ENCODE measurements at places on chromosomes 11 and 22.

DNA sequence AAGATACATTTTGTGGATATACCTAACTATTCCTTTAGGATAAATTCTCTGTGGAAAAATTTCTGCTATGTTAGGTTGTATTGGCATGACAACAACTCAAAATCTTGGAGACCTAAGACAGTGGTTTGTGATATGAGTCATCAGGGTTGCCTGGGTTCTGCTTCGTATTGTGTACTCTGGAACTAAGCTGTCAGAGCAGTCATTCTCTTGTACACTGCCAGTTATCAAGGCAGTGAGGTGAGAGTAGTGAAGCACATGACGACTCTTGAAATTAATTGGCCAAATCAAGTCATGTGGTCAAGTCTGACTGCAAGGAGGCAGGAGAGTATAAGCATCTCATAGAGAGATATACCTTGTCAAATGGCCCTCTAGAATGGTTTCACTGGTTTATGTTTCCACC, 104.4 kb downstream of the FANCF start:
- no peak for DNase-seq

DNA sequence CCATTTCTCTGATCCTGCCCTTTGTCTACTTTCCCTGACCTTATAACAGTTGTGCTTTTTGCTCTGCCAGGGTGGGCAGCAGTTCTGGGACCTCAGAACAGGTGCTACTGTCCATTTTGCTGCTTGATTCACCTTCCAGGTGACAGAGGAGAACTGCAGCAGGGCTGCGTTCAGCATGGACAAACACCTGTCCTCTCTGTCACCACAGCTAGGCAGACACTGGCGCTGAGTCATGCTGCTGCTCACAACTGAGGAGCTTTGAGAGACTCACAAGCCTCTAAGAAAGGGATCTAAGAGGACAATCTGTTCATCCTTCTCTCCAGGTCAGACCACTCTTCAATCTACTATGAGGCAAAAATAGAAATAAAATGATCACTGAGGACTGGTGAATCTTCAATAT, 1144.5 kb upstream of the CCDC90B start:
- no peak for DNase-seq

- no peak for DNase-seq
These were observed 335.7 kb downstream of the DDX10 start for GRCh38 chr11:109000531-109000930.

DNA sequence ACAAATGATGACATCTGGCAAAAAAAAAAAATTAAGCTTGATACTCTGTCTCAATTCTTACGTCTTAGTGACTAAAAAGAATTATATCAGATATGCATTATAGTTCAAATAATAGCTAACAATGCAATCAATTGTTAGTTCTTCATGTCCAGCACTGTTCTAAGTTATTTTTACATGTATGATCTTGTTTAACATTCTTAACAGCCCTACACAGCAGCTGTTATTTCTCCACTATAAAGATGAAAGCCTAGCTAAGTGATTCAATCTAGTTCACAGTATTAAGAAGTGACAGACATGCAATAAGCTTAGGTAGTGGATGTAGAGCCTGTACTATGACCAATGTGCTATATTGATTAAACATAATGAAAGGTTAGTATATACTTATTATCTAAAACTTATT, 4.1 kb downstream of the ZNF214 start:
- no peak for DNase-seq

- DNase-seq: no peak
These were observed 3.2 kb upstream of the TTLL8 start for GRCh38 chr22:50061141-50061823.

DNA sequence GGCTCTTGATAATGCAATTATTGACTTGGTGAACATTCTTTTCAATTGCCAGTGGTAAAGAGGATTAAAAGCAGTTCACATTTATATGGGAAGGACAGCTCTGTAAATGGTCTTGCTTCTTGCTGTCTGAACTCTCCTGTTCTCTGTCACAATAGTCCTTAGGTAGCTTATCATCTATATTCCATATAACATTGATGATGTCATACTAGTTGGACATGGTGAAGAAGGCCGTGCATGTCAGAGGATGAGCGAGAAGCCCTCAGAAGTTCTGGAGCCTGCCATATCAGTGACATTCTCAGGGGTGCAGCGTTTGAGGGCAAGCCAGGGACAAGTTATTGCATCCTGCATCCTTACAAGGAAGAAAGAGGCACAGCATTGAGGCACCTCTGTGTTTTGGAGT, 2.6 kb upstream of the CHKB start:
- DNase-seq: no peak

DNA sequence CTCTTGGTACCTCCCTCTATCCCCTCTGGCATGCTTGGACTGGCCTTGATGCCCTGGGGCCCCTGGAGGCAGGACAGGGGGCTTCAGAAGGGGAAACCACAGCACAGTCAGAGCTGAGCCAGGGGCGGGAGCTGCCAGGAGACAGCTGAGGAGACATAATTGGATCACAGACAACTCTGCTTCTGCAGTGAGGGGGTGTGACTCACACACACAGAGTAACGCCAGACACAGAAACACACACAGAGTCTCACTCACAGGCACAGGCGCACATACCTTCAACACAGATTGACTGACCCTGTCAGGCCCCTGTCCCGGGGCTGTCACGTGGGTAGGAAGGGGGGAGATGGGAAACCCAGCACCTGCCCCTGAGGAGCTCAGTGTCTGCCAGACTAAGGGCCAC, 20.6 kb downstream of the STARD10 start:
- no peak for DNase-seq
